ENCODE measurements at places on chromosomes 6 and 20. TPM values are rescaled to one million over a fixed set of nuclear protein-coding genes. Genes with fewer than 3 reads are reported as not detected.

- no peak for ATAC-seq
These were observed 48.3 kb upstream of the SLC22A23 start for GRCh38 chr6:3504938-3505805.

DNA sequence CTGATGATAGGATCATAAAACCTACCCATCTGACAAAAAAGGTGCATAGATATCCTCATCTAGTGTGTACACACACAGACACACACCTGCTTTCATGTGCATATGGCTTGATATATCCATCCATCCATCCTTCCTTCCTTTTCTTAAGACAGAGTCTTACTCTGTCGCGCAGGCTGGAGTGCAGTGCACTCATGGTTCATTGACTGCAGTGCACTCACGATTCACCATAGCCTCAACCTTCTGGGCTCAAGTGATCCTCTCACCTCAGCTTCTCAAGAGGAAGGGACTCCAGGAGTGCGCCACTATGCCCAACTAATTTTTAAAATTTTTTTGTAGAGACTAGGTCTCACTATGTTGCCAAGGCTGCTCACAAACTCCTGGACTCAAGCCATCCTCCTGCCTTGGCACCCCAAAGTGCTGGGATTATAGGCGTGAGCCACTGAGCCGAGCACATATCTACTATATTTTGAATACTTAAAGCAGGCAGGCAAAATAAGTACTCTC lies 27.1 kb downstream of the ADNP start:
- no peak for ATAC-seq

The FKBP1C gene
- not detected for total RNA-seq

- no peak for ATAC-seq
These were observed 242.5 kb upstream of the JAG1 start for GRCh38 chr20:10916312-10916711.

The INSM1 gene
- not detected for total RNA-seq

- ATAC-seq: no peak
These were observed 7.4 kb upstream of the SSTR4 start for GRCh38 chr20:23027721-23028120.

All from gastroesophageal sphincter (tissue), 4 donors.